ENCODE measurements at places on chromosomes 13 and 19. TPM values are rescaled to one million over a fixed set of nuclear protein-coding genes. Genes with fewer than 3 reads are reported as not detected.

GRCh38 chr13:35614666-35615065 is 138.2 kb upstream of the MAB21L1 start:
- DNase-seq = no peak

GRCh38 chr19:6396305-6396704 is 3.3 kb upstream of the GTF2F1 start:
- DNase-seq = no peak

TBXA2R gene
- 2.4 TPM for total RNA-seq

TEKTIP1 gene
- not detected for total RNA-seq

FARP1 gene
- total RNA-seq = 42.4 TPM

Measured in tongue (tissue), 3 donors.